ENCODE measurements at places on chromosomes 5 and 9.

DNA sequence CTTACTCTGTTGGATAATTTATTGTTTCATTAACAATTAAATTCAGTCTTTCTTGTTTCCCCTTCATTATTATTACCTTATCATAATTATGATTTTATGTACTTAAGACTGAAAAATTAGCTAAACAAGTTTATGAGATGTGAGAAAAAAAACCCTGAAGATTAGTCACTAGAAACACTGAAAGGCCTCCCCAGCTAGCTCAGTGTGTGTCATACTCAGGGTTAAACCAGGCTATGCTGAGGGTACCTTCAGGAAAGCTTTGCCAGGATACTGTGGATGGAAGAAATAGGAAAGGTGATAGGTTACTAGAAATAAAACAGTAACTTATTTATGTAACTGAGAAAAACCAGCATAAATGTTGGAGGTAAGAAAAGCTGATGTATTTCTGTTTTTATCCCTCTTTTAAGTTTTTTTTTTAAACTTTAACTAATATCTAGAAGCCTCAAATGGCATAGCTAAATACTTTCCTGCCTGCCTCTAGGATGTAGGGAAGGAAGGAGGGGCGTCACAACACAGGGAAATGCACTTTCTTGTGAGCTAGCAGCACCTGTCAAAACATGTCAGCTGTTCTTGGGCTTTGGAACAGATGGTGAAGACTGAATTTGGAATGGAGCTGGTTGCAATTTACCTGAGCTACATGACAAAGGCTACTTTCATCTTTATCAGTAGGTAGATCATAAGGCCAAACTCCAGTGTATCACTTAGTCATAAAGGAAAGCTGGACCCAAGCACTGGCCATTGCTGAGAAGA is 24.2 kb downstream of the NMRK1 start:
- no peak for DNase-seq

DNA sequence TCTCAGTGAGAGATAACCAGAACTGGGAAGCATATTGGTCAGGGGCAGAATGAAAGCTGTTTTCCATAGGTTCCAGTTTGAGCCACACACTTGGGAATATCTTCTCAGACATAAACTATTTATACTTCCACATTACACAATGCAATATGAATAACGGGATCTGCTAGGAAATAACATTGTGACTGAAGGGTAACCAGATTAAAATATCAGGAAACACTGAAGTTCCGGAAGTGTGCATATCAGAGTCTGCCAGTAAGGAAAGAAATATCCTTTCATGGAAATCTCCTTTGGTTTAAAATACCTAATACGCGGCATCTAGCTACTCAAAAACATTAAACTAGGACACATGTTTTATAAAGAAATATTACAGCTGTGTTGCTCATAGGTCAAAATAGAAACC is 56.3 kb downstream of the ST8SIA4 start:
- DNase-seq = no peak

- DNase-seq = no peak
Measured at GRCh38 chr5:142141463-142141862, 32.9 kb downstream of the NDFIP1 start.

DNA sequence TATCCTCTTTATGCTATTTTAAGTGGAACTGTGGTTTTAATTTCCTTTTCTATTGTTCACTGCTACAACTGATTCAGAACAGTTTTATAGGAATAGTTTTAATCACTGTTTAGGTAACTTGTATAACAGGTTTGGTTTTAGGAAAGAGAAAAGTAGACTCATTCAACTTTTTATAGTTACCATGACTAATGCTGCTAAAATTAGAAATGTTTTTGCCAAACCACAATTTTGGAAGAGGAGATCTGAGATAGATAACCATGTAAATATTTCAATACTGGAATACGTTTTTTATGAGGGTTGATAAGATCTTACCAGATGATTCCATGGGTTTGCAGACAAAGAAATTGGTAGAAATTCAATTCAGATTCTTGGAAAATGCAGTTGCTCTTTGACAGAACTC is 404.6 kb upstream of the ARRDC3 start:
- DNase-seq = no peak

DNA sequence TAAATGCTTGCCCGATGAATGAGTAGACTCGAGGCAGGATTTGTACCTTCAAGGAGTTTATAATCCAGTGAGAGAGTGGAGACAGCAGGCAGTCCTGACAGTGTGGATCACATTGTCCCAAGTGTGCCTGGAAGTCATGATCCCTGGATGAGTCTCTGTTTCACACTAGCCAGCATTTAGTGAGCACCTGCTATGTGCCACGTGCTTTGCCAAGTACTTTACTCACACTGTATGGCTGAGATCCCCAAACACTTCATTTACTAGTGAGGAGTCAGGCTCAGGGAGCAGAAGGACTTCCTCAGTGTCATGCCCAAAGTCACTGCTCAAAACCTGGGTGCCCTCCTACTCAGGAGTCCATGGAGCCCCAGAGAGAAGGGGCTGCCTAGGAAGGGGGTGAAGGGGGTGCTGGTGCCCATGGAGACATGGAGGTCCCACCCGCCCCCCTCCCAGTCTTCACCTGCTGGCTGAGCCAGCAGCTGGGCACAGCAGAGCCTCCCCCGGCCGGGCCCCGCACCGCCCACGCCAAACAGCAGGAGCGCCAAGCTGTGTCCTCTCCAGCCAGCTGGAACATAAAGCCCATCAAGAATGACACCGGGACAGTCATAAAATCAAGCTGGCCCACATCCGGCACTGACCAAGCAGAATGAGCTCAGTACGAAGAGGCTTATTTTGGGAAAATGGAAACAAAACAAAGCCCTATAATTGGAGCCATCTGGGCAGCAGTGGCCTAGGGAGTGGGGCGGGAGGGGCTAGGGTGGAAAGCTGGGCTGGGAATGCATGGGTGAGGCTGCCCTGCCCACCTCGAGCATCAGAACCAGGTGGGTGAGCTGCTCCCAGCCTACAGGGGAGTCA is 10.6 kb downstream of the LAMC3 start:
- DNase-seq = no peak

DNA sequence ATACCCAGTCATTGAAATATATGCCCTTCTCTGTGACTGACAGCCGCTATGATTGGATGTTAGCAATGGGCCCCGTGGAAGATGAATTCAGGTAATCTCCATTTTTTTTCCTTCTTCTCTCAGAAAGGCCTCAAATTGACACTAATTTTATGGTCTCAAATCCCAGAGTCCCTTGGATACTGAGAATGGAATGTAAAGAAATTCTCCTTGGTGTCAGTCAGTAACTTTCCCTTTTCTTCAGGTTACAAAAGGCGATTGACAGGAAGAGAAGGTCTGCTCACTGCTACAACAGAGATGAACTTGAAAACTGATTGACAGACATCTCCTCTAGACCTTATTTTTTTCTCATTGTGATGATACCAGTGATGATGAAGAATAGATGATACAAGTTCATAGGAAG is 748.3 kb downstream of the MAT2B start:
- DNase-seq = no peak

GRCh38 chr9:127175319-127175715 is 52.9 kb upstream of the ANGPTL2 start:
- DNase-seq = no peak

GRCh38 chr9:112360047-112360804 is 19.7 kb upstream of the HSDL2 start:
- no peak for DNase-seq

GRCh38 chr9:109935406-109936087 is 155.5 kb downstream of the PALM2AKAP2 start:
- DNase-seq = no peak

DNA sequence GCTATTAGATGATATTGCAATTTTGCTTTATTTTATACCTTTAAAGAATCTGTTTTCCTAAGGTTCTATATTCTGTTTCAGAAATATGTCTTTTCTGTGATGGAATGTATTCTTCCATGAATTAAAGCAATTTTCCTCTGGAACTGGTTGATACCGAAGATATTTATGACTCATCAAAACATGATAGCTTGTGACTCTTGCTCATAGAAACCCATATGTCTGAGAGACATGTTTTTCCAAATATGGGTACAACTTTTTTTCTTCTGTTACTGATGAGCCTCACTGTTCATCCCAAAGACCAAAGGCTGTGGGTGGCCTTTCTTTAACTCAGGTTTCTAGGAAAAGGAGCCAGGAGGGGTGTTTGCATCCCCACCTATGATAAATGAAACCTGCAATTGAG is 126.1 kb upstream of the PAPPA start:
- DNase-seq = no peak

DNA sequence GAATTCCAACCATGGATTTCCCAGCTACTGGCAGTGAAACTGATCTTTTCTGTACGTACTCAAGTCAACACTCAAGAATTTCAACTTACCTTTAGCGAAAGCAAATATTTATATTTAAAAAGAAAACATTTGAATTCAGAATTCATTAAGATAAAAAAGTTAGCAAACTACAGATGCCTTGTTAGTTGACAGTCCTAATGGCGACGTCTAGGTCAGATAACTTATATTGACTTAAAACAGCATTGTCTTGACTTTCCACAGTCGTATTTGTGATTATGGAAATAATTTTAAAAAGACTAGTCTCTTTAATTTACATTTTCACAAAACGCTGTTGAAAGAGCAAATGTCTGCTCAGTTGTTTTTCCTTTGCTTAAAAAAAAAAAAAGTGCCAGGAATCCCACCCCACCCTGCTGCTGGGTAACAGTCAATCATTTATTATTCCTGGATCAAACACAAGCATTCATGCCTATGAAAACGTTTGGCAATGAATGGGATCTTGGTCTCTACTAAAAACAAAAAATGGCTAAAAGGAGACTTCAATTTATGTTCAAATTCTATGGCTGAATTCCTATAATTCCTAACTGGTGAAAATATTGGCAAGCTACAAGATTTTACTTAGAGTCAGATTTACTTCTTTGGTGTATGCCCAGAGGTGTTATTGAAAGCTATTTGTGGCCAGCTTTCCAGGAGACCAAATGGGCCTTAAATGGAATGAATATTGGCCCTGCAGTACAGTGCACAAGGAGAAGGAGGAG is 22.0 kb downstream of the OR2S2 start:
- DNase-seq = no peak

DNA sequence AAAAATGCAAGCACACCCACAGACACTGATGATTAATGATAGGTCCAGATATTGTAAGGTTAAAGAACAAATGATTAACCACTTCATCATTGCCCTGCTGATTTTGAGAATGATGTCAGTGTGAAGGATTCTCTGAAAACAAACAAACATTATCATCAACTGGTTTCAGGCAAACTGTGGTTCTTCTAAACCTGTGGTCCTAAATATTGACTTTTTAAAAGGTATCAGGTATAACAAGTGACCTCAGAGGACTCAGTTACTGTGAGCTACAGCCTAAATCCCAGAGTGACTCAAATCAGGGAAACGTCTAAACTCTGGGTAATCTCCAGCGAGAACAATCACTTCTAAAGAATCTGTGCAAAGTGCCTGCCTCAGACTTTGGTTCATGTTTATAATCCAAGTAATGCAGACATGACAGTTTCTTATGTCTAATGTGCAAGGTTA is 172.3 kb upstream of the CDH6 start:
- no peak for DNase-seq

DNA sequence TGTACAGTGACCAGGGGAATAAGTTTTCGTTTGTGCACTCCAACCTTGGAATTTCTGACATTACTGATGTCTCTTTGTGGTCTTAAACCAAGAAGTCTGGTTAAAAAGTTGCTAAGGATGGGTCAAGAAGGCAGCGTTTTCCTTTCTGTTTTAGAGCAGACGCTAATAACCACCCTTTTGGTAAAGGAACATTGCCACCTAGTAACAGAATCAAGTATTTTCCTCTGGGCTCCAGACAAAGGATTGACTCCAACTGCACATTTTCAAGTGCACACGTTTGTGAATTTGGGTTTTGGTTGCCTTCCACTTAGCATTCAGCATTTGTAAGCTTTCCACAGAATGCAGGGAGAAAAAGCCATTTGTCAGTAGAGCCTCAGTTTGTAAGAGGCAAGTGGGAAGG is 22.2 kb upstream of the CEP78 start:
- no peak for DNase-seq

GRCh38 chr5:62661126-62661525 is 82.5 kb downstream of the LRRC70 start:
- no peak for DNase-seq

DNA sequence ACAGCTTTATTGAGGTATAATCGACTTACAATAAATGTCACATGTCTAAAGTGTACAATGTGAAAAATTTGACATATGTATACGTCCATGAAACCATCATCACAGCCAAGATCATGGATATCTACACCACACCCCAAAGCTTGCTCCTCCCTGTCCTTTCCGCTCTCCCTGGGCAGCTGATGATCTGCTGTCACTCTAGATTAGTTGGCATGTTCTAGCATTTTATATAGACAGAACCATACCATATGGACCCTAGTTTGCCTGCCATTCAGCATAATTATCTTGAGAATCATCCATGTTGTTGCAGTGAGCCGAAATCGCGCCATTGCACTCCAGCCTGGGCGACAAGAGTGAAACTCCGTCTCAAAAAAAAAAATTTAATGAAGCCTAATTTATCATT is 42.5 kb downstream of the ERGIC1 start:
- no peak for DNase-seq

- DNase-seq = no peak
Measured at GRCh38 chr9:79127661-79128060, 444.1 kb upstream of the TLE4 start.

GRCh38 chr5:94544031-94544650 is 74.3 kb downstream of the KIAA0825 start:
- no peak for DNase-seq

GRCh38 chr5:76345582-76345981 is 57.5 kb upstream of the IQGAP2 start:
- no peak for DNase-seq

DNA sequence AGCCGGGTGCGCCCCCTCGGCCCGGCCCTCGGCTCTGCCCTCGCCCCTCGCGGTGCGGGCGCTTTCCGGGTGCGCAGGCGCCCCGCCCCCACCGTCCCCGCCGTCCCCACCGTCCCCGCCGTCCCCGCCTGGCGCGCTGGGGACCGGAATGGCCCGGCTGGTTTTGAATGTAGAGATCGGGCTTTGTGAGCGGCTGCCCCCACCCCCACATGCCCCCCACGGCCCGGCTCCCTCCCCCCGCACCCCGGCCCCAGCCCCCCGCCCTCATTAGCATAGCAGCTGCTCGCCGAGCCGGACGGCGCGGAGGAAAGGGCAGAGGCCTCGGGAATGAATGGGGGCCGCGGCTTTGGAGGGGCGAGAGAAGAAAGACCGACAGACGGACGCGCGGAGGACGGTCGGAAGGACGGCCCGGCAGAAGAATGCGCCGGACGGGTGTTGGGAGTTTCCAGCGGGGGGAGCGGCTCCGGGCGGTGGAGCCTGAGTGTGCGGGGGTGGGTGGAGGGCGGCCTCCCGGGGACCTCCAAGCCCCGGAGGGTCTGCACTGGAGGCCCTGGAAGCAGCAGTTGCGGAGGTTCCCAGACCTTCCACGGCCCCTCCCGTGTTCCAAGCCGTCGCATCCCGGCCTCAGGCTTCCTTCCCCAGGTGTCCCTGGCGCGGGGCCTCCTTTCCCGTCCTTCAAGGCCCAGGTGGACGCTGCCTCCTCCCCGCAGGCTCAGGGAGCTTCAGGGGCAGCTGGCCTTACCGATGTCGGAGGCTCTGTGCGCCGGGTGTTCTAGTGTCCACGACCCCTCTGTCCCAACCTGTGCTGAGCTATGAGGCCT is 6.0 kb downstream of the NRARP start:
- no peak for DNase-seq
